Left renal cortex interstitium (tissue), 4 donors: ENCODE measurements at places on chromosomes 4 and X.

GRCh38 chr4:168550064-168550766 lies 53.4 kb downstream of the PALLD start:
- no peak for DNase-seq

GRCh38 chrX:40975951-40976350 lies 109.3 kb upstream of the USP9X start:
- DNase-seq = no peak

- no peak for DNase-seq
Measured at GRCh38 chr4:152307669-152308068, 228.2 kb downstream of the FBXW7 start.

DNA sequence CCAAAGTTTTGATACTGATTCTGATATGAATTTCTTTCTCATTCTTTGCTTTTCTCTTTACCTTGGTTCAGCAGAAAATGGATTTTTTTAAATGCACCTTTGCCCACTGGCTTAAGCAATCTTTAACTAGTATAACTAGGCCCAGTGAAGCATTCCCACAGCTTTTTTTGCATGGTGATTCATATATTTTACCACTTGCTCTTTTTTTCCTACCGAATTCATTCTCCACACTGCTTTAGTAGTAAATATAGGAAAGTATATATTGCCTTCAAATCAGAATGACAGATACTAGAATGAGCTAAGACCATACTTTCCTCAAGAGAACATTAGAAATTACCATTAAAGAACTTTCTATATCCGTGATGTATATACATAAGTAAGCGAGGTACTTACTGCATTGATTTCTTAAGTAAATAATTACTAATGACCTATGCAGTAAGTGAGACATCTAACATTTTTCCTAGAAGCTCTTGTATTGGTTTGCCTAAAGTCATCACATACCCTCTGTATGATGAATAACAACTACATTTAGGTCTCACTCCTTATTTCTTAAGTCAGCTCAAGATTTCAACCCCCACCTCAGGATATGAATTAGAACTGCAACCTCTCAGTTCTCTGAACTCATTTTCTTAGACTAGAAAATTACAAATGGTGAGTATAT lies 44.2 kb downstream of the SLC4A4 start:
- DNase-seq = no peak

- DNase-seq = no peak
Measured at GRCh38 chr4:62402088-62402806, 1202.1 kb downstream of the ADGRL3 start.

DNA sequence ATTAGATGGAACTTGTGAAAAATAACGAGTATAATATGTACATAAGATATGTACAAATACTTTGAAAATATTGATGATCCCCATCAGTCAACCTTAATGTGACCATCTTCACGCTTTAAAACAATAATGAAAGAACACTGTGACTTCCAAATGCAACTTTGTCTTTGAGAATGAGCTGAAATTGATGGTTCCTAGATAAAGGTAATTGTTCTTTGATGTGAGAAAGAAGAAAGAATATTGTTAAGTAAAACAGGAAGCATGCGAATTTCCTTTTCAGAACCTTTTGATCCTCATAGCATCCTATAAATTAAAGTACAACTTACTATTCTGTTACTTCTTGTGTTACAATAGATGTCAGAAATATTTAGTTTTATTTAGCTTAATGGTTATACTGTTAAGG lies 22.2 kb downstream of the IL2 start:
- DNase-seq = no peak

- no peak for DNase-seq
Measured at GRCh38 chr4:109044431-109044830, 258.0 kb downstream of the COL25A1 start.

DNA sequence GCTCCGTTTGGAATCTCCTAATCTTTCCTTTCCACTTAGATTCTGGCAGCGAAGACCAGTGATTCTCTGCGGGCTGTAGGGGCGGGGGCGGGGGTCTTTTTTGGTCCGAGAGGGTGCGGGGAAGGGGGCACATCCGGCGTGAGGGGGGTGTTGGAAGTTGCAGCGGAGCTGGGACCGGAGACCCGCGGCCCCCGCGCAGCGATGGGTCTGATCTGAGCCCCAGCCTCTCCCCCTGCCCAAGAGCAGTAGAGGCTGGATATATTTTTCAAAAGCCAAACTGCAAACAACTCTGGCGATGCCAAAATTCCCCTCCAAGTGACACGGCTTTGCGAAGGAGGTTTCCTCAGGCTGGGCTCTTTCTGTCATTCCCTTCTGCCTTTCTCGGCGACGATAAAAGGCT lies 355 bp downstream of the GRID2 start:
- DNase-seq = no peak

- DNase-seq = no peak
Measured at GRCh38 chrX:130691576-130691975, 211.4 kb downstream of the ENOX2 start.

DNA sequence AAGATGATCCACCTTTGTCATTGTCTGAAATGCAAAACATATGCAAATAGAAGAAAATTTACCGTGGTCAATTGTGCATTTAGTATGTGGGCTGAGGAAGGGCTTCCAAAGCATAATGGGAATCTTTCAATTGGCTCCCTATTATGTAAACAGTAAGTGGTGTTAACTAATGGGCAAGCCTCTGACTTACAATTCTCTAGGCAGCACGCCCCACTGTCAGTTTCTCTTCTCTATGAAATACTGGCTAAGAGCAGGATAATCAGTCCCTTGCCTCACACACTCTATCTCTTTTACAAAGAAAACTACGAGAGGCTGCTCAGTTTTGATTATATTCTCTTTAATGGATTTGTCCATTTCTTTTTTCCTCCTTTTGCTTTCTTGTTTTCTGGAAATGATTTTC lies 1272.6 kb downstream of the PCDH19 start:
- DNase-seq = no peak

DNA sequence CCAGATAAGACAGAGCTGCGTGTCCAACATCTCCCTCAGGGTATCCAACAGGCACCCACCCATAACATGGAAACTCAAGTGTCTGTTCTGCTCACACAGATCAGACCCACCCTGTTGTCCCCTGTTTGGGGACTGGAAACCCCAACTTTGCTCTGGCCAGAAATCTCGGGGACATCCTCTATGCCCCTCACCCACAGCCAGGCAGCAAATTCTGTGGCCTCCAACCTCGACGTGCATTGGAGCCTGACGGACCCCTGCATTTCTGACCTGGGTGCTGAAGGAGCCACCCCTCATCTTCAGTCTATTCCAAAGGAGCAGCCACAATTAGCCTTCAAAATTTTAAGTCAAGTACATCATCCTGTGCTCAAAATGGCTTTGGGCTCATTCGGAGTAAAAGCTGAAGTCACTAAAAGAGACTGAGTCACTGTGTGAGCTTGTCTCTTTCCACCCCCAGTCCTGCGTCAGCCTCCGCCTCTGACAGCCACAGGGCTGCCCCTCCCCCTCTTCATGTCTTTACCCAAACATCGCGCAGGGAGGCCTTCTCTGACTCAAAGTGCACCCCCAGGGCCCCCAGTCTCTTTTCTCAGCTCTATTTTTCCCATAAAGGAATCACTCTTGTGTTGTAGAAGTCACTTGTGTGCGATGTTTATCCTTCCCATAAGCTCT lies 24.4 kb upstream of the PDE6B start:
- no peak for DNase-seq

DNA sequence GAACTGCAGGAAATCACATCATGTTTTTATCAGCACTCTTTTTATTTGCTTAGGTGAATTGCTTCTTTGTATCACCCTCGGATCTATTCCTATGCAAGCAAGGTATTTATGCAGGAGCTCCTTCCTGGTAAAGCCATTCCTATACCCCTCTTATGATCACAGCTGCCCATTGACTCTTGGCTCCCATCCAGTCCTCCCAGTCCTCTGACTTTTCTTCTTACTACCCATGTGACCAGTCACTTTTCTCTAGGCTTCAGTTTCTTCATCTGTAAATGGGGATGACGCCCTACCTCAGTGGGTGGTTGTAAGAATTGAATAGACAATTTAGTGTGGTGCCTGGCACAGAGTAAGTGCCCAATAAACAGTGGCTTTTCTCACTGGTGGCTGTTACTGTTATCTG lies 144.9 kb downstream of the FHIP1A start:
- no peak for DNase-seq

DNA sequence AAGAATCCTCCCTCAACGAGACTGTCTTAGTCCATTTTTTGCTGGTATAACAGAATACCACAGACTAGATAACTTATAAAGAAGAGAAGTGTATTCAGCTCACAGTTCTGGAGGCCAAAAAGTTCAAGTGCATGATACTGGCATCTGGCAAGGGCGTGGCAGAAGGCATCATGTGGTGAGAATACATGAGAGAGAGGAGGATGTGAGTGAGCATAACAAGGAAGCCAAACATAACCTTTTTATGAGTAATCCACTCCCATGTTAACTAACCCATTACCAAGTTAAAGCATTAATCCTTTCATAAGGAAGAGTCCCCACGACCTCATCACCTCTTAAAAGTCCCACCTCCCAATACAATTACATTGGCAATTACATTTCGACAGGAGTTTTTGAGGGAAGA lies 504.6 kb downstream of the IQCM start:
- no peak for DNase-seq

GRCh38 chrX:68694435-68695205 lies 47.2 kb downstream of the STARD8 start:
- no peak for DNase-seq

DNA sequence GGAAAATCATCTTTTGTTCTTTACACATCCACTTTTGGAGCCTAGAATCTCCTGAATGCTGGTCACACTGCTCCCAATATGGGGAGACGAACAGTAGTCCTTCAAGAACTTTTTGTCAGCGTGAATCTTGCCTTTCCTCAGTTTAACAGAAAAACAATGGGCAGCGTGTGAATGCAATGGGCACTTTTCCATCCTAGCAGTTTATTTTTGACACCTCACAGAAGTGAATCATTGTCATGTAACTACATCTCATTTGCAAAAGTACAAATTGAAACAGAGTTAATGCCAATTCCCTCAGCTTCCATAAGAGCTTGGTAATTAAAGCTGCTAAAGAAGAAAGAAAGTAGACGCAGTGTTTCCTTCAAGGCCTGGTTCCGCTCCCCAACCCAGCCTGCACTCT lies 85.5 kb downstream of the DRD5 start:
- no peak for DNase-seq

DNA sequence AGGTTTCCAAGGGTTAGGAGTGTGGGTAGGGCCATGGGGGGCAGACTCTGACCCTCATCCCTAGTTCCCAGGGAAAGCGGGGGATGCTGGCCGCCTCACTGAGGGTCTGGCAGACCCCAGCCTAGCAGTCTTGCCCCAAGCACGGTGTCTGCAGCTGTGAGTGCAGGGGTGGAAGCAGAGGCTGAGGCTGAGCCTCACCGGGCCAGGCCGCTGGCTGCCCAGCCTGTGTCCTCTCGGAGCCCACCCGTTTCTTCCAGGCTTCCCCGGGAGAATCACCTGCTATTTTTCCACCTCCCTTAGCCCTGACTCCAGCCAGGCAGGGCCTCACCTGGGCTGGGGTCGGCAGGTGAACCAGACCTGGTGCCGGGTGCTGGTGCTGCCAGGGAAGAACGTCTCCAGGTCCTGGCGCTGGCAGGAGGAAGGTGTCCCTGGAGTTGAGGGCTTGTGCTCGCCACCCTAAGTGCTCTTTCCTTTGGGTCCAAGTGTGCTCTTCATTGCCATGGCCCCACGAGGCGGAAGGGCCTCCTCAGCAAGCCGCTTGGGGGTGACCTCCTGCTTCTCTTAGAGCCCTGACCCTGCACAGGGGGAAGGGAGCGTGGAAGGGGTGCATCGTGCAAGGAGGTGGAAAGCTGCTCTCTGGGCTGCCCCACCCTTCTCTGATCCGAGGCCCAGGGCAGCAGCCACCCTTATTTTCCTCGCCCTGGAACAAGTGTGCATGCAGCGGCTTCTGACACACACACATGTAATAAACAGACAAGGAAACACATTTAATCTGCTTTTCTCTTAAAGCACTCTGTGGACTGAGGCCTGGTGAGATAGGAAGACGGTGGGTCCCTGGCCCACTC lies 112.7 kb downstream of the FAM53A start:
- no peak for DNase-seq

GRCh38 chr4:130591091-130591490 lies 1495.1 kb downstream of the C4orf33 start:
- no peak for DNase-seq

DNA sequence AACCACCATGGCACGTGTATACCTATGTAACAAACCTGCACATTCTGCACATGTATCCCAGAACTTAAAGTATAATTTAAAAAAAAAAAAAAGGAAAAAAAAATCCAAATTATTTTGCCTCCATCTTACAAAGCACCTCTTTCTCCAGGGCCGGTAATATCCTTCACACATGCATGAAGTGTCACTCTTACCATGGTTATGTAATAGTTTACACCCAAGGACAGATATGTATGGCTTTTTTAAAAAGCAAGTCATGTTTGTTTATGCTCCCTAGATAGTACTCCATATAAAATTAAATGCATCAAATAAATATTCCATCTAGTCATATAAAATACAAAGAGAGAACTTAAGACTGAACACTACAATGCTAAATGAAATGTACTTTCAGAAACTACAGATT lies 22.5 kb downstream of the CHIC2 start:
- no peak for DNase-seq

GRCh38 chr4:61254406-61254805 lies 54.3 kb downstream of the ADGRL3 start:
- DNase-seq = no peak

DNA sequence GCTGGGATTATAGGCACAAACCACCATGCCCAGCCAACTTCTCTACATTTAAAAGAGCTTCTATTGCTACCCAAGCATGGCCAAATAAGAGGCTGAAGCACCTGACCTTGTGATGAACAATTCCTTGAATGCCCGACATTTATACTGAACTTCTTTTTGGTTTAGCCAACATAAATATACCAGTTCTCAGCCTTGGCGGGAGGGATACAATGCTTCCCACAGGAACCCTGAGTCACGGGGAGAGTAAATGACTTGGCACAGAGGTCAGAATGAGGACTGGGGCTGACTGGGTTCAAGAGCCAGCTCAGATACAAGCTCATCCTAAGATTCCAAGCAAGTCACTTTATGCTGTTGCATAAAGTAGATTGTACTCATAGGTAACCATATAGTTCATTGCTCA lies 6.1 kb downstream of the HOPX start:
- DNase-seq = no peak

- DNase-seq = no peak
Measured at GRCh38 chr4:139692309-139693012, 26.8 kb downstream of the MGST2 start.

GRCh38 chr4:134567461-134567860 lies 365.9 kb upstream of the PABPC4L start:
- no peak for DNase-seq

DNA sequence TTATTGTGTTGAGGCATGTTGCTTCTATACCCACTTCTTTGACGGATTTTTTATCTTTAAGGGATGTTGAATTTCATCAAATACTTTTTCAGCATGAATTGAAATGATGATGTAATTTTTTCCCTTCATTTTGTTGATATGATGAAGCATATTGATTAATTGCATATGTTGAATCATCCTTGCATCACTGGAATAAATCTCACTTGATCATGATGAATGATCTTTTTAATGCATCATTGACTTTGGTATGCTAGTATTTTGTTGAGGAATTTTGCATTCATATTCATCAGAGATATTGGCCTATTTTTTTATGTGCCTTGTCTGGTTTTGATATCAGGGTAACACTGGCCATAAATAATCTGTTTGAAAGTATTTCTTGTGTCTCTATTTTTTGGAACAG lies 754.7 kb downstream of the KCTD8 start:
- no peak for DNase-seq

GRCh38 chrX:1946974-1947373 lies 332.1 kb downstream of the ASMT start:
- DNase-seq = no peak
